ENCODE measurements at places on chromosomes 7 and 10.

DNA sequence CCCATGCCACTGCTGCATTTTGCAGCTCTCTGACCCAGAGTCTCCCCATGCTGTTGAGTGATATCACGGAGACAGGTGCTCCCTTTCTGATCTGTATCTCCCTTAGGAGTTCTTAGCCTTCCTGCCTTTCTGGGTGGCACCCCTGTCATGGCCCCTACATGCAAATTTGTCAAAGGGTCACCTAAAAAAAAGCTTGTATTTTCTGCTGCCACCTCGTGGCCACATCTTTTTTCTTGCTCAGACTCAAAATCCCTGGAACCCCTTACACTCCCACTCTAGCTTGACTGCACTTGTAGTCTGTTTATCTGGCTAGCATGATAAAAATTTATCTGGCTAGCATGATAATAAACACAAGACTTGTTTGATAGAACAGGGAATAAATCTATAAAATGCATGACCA lies 809.1 kb downstream of the SORCS1 start:
- no peak for DNase-seq

DNA sequence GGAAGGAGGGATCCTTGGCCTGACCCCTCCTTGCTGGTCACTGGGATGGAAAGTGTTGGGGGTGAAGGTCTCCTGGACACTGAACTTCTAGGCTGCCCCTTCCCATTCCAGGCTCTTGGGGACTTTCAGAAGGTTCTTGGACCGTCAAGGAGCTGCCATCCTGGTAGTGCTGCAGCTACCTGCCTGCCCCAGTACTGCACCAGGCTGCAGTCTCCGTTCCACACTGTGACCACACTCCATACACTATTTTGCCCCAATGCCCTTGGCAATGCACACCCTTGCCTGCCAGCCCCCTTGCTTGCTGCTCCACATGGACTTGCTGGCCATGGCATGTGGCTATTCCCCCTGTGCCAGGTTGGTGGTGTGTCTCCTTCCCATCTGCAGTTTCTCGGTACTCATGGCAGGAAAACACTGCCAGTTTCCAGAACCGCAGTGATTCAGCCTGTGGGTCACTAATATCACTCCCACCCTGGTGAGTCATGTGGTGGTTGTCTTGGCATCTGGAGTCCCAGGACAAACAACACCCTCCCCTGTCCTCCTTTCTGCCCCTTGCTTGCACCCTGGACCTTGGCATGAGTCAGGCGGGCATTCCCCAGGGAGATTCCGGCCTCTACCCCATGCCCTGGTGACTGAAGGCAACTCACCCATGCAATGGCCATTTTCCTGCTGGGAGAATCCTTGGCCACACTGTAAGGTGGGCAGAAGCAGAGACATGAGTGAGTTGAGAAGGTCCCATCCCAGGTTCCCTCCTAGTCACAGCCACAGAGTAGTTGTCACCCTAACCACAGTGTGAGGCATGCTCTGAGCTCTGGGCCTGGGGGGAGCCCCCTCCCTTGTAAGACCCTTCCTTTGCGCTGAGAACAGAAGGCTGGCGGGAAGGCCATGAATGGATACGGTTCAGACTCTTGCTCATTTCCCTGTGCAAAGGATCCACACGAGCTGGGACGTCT lies 32.8 kb downstream of the GOLGA7B start:
- DNase-seq, result peak; percentile 20

- DNase-seq, result peak; percentile 13
Observed at GRCh38 chr7:27873981-27874957, 134.3 kb downstream of the TAX1BP1 start.

GRCh38 chr7:132059141-132059540 lies 502.7 kb upstream of the PODXL start:
- DNase-seq, result no peak

- no peak for DNase-seq
Observed at GRCh38 chr7:150657526-150657925, 25.3 kb upstream of the GIMAP6 start.

DNA sequence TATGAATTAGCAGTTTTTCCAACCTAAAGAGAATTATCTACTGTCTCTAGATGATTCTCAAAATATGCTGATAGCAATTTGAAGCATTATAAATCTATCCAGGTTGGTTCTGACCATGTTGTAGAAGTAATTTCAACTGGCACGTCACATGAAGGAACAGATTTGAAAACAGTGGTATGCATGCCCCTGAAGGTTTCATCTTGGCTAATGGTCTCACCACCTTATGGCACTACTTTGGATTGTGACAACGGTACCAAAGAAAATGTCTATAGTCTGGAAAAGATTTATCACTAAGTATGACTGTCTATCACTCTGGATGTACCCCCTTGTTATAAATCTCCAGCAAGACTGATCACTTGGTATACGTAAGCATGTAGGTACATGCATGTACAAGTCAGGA lies 723.1 kb upstream of the GALNT17 start:
- DNase-seq, result no peak

DNA sequence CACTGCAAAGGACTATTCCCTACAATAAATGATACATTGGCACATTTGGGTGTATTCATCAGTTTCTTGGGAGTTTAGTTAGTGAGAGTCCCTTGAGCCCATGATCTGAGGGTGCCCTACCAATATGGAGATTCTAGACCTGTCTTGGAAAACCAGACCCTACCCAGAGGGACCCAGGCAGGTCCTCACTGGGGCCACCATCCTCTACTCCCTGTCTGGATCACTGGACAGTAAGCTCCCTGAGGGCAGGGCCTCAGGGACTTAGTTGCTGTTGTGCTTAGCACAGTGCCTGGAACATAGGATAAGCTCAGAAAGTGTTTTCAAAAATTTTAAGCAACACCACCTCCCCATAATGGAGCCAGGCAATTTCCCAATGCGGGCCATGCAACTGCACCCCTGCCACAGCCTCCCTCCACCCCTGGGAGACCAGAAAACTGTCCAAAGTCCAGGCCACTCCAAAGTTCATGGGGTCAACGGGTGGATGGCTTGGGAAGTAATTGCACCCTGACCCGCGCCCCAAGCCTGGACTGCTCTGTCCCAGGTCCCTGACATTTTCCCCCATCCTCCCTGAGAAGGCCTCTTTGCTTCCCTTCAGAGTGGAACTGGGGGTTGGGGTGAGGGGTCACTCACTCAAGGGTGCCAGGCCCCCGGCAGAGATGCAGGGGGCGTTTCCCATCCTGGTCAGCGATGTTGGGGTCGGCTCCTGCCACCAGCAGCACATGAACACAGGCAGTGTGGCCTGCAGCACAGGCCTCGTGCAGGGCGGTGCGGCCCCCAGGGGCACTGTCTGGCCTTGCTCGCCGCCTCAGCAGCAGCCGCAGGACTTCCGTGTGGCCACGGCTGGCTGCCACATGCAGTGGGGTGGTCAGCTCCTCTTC lies 1.0 kb downstream of the ASB10 start:
- no peak for DNase-seq

- no peak for DNase-seq
Observed at GRCh38 chr7:81816312-81816711, 46.5 kb upstream of the HGF start.

DNA sequence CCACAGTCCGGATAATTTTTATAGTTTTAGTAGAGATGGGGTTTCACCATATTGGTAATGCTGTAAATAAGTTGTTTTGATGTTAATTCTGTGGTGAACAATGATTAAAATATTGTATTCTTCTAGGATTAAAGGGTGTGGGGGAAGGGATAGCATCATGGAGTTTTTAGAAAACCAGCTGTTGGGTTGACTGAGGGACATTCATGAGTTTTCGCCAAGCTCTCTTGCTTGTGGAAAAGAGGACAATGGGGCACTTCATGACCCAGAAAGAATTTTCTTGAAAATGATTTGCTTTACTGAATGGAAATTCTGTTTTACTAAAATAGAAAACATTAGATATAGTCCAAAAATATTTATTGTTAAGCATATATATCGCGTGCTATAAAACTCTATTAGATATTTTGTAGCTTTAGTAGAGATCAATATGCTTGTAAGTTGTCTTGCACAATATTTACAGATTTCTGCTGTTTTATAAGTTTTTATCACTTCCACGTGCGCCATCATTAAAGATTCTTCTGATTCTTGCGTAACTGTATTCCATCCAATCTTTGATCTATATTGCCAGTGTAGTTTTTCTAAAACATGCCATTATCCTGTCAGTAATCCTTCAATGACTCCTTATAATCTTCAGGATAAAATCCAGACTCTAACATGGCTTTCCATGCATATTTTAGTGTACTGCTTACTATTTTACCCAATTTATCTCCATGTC lies 41.8 kb downstream of the LCOR start:
- no peak for DNase-seq

GRCh38 chr7:21927693-21928092 lies 18.0 kb downstream of the CDCA7L start:
- DNase-seq, result no peak

- no peak for DNase-seq
Observed at GRCh38 chr7:117350027-117350426, 27.2 kb upstream of the WNT2 start.

- DNase-seq, result no peak
Observed at GRCh38 chr10:106571192-106571946, 593.1 kb downstream of the SORCS1 start.

- peak; percentile 24 for DNase-seq
Observed at GRCh38 chr7:71735961-71736556, 604.1 kb downstream of the GALNT17 start.

GRCh38 chr10:70592186-70592735 lies 10.3 kb downstream of the PRF1 start:
- no peak for DNase-seq

GRCh38 chr10:78301481-78301880 lies 267.8 kb downstream of the RPS24 start:
- DNase-seq, result no peak

DNA sequence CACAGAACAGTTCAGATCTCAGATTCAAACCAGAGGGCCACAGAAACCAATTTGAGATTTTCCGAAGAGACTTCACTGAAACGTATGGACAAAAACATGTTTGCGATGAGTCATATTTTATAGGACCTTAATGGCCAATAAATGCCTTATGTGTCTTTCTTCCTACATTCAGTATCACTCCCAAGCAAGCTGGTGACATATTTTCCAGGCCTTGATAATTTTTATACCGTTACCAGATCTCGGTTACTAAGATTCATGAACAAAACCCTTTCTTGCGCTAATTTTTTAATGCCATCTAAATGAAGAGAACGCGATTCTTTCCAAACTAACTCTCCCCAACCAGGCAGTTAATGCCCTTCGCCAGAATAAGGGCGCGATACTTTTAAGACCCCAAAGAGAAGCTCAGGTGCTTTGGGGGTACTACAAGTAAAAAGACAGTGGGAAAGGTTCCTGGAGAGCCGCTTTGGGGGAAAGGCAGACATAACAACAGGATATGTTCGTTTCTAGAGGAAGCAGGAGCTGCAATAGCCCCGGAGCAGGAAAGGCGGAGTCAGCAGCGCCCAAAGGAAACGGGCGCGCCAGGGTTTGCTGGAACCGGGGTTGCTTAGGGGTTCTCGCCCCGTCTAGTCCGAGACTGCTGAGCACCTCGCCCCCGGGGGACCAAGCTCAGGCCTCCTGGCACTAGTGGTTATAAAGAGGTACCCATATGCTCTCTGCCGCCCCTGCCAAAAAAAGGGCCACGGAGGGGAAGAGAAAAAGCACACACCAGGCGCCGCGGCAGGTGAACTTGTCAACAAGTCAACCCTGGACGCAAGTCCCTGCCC lies 884 bp downstream of the ICA1 start:
- no peak for DNase-seq

- DNase-seq, result no peak
Observed at GRCh38 chr7:44971188-44971901, 7.5 kb downstream of the MYO1G start.

- no peak for DNase-seq
Observed at GRCh38 chr10:17240616-17241015, 12.6 kb downstream of the VIM start.

- DNase-seq, result no peak
Observed at GRCh38 chr10:120791316-120791715, 59.8 kb upstream of the WDR11 start.

- no peak for DNase-seq
Observed at GRCh38 chr7:86964973-86965726, 94.3 kb downstream of the ELAPOR2 start.

DNA sequence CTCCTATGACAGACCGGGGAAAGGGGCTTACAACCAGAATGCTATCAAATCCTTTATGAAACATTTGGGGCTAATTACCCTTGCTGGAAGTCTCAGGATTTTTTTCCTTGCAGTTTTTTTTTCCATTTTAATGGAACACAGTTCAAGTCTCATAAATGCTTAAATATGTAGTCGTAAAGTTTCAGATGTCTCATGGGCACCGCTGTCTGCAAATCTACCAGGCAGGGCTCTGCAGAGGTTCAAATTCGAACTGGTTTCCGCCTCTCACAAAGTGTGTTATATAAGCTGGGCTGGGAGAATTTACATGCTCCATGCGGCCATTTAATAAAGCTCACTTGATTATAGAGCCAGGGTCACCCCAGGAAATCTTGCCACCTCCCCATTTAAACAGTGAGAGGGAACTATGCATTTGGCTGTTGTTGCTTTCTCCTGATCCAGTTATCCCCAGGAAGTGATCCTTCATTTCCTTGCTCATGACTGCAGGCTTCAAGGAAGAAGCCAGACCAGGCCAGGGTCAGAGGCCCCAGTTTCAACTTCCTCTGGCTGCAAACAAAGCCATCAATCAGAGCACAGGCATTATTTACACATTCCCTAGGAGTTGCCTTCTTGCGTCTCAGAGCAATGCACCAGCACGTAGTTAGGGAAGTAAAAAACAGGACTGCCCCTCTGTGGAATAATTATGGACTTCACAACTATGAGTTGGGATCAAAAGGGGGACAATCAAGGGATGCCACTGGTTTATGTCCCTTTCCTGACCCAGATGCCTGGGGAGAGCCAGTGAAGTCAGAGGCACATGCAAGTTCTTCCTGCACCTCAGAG lies 358.8 kb downstream of the PRPF18 start:
- DNase-seq, result no peak

DNA sequence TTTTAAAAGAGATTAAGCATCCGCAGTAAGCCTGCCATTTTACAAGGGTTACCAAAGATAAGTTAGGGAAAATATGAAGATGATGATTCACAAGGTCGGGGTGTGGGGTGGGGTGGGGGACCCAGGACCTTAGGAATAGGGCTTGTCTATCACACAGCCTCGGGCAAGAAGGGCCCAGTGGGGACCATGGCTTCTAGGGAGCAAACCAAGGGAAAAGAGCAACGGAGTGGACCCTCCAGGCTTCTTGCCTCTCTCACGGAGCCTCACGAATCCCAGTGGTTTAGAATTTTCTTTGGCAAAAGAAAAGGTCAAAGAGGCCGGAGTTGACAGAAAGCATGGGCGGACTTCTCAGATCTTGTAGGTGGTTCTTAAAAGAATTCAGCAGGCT lies 1.3 kb downstream of the PRKCQ start:
- DNase-seq, result no peak

- DNase-seq, result peak; percentile 8
Observed at GRCh38 chr7:123871998-123872867, 27.3 kb downstream of the HYAL4 start.

- no peak for DNase-seq
Observed at GRCh38 chr7:108296911-108297310, 159.3 kb downstream of the NRCAM start.

All from GM04504 (cell line).